ENCODE measurements at places on chromosomes 1 and 21.
A peak's percentile ranks its signal among the peaks of the same experiment; 100 is the strongest.

GRCh38 chr1:245986404-245987218 is 520.5 kb downstream of the SMYD3 start:
- no peak for DNase-seq

DNA sequence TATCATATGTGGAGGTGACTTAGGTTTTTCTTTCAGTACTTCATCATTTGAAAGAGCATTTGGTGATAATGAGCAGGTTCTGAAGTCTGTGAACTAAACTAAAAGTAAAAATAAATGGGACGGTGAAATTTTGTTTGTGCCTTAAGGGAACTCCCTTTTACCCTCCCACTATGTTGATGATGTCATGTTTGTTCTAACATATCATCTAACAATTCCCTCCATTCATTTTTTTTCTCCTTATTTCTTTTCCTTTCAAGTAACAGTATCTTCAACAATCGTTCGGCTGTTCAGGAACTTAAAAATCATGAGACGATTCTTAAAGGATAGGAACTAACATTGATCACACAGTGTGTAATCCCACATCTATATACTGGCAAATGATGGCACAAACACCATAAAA is 30.0 kb upstream of the IRF2BP2 start:
- DNase-seq: no peak

GRCh38 chr1:206829282-206829681 is 36.1 kb upstream of the IL20 start:
- peak; percentile 41 for DNase-seq

GRCh38 chr1:205965036-205965884 is 22.0 kb upstream of the SLC26A9 start:
- no peak for DNase-seq

GRCh38 chr1:2270260-2271100 is 42.4 kb downstream of the SKI start:
- no peak for DNase-seq

DNA sequence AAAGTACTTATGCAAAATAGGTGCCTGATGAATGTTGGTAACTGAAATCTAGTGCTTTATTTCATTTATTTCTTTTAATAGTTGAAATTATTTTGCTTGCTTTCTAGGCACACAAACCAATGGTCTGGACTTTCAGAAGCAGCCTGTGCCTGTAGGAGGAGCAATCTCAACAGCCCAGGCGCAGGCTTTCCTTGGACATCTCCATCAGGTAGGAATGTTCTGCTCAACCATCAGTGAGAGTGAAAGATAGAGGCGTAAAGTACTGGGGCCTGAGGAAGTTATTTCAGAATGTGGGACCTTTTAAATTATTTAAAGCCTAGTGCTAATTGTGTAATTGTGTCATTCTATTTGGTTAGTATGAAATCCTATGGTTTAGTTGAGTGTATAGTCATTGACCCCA is 144.7 kb downstream of the POU2F1 start:
- no peak for DNase-seq

DNA sequence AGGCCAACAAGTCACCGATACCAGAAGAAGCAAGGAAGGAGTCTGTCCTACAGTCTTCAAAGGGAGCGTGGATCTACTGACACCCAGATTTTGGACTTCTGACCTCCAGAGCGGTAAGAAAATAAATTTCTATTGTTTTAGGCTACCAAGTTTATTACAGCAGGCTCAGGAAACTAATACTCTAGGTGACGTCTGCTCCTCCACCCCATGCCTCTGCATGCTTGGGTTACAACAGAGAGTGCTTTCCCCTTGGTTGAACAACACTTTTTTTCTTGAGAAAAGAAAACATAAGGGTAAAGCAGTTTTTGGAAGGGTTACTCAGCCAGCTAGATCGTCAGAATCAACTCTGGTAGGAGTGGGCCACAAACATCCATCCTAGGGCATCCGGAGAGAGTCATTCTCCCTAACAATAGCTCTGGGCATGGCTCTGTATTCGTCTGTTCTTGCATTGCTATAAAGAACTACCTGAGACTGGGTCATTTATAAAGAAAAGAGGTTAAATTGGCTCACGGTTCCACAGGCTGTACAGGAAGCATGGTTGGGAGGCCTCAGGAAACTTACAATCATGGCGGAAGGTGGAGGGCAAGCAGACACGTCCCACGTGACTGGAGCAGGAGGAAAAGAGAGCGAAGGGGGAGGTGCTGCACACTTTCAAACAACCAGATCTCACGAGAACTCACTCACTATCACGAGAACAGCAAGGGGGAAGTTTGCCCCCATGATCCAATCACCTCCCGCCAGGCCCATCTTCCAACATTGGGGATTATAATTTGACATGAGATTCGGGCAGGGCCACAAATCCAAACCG is 22.2 kb upstream of the DNAJC11 start:
- no peak for DNase-seq

GRCh38 chr1:226404904-226405222 is 3.0 kb downstream of the PARP1 start:
- DNase-seq: no peak

- no peak for DNase-seq
These were observed 35.5 kb downstream of the IFNAR1 start for GRCh38 chr21:33360281-33360680.

DNA sequence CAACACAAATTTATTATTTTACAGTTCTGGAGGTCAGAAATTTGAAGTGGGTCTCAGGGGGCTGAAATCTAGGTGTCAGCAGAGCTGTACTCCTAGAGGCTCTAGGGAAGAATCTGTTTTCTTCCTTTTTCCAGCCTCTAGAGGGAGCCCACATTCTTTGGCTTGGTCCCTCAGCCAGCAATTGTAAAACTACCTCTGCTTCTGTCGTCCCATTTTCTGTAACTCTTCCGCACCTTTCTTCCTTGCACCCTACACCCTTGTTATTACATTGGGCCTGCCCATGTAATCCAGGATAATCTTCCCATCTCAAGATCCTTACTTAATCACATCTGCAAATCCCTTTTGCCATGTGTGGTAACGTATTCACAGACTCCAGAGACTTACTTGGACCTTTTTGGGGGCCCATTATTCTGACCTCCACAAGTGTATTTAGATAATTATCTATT is 24.8 kb upstream of the THEM4 start:
- DNase-seq: peak; percentile 62

DNA sequence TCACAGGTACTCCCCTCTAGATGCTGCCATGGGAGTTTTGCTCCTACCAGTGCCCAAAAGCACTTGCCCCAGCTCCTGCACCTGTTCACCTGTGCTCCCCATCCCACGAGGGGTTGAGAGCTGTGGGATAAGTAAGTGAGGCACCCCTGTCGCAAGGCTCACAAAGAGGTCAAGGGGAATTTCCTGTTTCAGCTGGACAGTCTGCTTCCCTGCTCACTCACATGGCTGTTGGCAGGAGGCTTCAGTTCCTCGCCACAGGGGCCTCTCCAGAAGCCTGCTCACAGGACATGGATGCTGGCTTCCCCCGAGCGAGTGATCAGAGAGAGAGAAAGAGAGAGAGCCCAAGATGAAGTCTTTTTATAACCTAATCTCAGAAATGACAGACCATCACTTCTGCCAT is 8.7 kb upstream of the NCMAP start:
- DNase-seq: no peak

DNA sequence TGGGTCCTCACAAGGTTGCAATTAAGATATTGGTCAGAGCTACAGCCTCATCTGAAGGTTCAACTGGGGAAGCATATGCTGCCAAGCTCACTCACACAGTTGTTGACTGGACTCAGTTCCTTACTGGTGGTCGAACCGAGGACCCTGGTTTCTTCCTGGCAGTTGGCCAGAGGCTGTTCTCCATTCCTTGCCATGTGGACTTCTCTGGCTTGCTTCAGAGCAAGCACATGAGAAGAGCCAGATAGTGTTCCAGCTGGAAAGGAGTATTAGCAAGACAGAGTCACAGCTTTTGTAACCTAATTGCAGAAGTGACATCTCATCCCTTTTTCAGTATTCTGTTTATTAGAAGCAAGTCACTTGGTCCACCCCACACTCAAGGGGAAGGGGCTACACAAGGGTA is 23.6 kb downstream of the POU2F1 start:
- DNase-seq: no peak

GRCh38 chr21:36174780-36175179 is 18.2 kb downstream of the DOP1B start:
- no peak for DNase-seq

- DNase-seq: no peak
These were observed 53.9 kb upstream of the SAMD13 start for GRCh38 chr1:84247425-84248220.

GRCh38 chr1:54663725-54664124 is 22.1 kb downstream of the MROH7 start:
- DNase-seq: no peak

GRCh38 chr1:209862391-209863356 is 34.9 kb downstream of the UTP25 start:
- no peak for DNase-seq

DNA sequence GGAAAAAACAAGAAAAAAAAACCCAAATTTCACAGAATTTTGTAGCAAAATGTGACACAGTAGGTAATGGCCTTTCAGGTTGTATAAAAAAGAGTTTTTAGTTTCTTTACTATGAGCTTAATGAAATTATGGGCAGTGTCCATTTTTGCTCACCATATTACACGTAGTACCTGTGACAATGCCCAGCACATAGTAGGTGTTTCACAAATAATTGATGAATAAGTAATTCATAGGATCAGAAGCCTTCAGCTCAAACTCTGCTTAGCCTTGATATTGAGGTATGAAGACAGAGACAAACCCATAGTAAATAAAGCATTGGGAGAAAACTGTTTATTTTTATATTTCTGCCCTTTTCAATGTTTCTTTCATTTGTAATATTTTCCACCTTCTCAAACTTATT is 97.2 kb downstream of the LHX9 start:
- DNase-seq: no peak

DNA sequence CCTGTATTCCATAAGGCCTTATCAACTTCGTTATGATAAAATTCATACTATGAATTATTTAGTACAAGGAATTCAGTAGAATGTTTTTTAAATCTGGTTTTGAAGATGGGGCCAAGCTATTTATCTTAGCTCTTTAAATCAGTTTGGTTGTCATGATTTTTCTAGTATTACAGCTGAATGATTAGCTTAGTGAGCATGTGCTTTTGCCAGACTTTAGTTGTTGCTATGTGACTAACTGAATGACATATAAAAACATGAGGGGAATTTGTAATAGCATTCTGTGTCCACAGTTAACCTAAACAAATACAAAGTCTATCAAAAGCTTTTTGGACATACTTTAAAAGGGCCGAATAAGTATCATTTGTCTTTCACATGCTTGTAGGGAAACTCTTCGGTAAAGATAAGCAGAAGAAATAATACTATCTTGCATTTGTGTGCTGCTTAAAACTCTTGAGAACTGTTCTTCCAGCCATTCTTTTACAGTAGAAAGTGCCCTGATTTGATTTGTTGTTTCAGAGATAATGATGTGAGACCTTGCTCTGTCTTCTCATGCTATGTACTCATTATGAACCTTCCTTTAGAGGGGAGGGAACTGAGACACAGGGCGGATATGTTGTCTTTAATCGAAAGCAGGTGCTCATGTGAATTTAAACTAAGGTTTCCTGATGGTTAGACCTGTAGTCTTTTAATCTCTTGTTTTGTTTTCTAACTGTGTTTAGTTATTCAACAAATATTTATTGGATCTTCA is 18.8 kb downstream of the NEK7 start:
- peak; percentile 87 for DNase-seq

DNA sequence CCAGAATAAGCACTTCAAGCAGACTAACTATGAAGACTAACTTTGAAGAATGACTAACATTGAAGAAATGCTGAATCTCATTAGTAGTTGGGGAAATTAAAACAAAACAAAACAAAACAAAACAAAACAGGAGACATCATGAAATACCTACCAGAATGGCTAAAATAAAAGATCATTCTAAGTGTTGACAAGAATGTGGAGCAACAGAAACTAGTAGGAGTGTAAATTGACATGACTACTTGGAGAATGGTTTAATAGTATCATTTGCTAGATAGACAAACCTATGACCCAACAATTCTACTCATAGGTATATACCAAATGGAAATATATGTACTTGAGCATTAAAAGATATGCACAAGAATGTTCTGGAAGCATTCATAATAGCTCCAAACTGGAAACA is 18.9 kb upstream of the ZFP69B start:
- no peak for DNase-seq

DNA sequence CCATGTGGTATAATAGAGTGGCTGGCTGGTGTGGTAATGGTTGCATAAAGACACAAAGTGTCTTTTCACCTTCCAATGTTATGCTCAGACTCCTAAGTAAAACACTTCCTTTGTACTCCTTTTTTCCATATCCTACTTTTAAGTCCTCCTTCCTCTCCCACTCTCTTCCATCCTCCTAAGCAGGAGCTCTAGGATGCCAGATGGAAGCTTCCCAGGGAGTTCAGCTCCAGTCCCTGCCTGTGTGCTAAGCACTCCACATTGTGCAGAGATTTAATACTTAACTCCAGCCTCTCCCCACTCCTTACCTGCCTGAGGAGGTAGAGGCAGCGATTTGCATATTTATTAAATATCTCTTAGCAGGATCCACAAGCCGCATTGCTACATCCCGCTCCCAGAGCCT is 60.5 kb upstream of the IGSF21 start:
- DNase-seq: no peak

GRCh38 chr1:36511804-36512798 is 29.4 kb upstream of the CSF3R start:
- DNase-seq: no peak

DNA sequence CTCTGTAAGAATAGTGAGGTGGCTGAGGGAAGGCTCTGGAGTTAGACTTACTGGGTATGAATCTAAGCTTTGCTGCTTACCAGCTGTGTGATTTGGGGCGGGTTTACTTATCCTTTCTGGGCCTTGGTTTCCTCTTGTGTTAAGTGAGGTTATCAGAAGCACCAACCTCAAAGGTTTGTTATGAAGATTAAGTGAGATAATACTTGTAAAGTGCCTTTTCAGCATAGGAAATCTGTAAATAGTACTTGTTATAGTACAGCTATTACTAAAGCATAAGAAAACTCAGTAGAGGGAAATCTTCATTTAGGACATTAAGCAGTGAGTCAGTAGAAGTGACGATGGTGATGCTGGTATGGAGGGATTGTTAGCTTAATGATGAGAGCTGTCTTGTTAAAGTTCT is 12.1 kb downstream of the HHAT start:
- DNase-seq: no peak

- DNase-seq: no peak
These were observed 58.1 kb downstream of the CASZ1 start for GRCh38 chr1:10738061-10739058.

- no peak for DNase-seq
These were observed 250.0 kb downstream of the FOXD2 start for GRCh38 chr1:47687631-47688460.
